GM23338 (cell line): ENCODE measurements at places on chromosomes 16 and 17. TPM values are rescaled to one million over a fixed set of nuclear protein-coding genes. Genes with fewer than 3 reads are reported as not detected.

The PARN gene
- 43.8 and 61.3 TPM in 2 replicates for total RNA-seq

- DNase-seq: no peak
Measured at GRCh38 chr16:57354311-57354710, 4.3 kb upstream of the CCL22 start.

GRCh38 chr16:1884155-1884760 lies 12.3 kb upstream of the MEIOB start:
- DNase-seq: peak; percentile 54

The ZFP3 gene
- 0.93 and 1.6 TPM in 2 replicates for total RNA-seq

DNA sequence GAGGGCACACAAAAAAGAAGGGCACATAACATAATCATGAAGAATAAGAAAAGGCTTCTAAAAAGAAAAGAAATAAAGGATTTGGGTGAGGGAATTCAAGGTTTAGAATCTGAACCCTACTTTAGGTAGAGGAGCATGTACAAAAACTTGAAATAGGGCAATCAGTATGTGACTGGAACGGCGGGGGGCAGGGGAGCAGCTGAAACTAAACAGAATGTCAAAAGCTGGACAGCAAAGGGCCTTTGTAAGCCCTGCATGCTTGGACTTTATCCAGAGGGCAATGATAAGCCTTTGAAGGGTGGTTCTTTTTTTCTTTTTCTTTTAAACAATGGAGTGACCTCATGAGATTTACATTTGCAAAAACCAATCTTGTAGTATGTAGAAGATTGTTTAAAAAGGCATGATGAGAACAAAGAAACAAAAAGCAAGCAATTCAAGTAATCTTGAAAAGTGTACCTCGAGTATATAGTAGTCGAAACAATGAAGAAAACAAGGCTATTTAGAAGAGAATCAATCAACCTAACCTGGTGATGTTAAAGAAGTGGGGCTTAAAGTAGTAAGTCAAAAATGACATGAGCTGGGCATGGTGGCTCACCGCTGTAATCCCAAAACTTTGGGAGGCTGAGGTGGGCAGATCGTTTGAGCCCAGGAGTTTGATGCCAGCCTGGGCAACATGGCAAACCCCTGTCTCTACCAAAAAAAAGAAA lies 46.7 kb upstream of the ANKFY1 start:
- DNase-seq: peak; percentile 21

DNA sequence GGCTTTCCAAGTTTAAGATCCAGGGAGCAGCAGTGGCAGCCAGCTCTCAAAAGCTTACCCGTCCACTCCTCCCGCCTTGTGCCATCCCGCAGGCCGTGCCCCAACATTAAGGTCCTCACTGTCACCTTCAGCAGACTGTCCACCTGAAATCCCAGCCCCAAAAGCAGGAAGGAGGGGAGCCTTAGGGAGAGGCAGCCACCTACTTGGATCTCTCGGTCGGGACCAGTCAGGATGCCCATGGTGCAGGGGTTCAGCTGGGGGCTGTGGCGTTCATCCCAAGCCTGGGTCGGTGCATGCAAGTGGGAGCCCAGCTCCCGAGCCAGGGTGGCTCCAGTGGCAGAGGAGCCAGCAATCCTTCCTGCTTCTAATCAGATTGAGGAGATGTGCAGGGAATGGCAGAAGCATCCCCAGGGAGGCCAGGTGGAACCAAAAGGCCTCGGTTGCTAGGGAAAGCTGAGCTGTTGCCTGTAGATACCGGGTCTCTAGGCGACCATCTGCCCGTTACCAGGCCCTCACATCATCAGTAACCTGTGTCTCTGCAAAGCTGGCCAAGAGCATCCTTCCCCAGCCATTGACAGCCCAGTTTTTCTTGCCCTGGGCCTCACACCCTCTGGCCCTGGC lies 24.6 kb downstream of the CNGB1 start:
- no peak for DNase-seq

DNA sequence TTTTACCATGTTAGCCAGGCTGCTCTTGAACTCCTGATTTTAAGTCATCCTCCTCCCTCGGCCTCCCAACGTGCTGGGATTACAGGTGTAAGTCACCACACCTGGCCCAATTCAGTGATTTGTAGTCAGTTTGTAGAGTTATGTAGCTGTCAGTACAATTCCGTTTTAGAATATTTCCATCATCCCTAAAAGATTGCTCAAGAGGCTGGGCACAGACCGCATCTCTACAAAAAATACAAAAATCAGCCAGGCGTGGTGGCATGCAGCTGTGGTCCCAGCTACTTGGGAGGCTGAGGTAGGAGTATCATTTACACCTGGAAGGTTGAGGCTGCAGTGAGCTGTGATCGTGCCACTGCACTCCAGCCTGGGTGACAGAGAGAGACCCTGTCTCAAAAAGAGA lies 20.6 kb downstream of the RGS11 start:
- DNase-seq: no peak

DNA sequence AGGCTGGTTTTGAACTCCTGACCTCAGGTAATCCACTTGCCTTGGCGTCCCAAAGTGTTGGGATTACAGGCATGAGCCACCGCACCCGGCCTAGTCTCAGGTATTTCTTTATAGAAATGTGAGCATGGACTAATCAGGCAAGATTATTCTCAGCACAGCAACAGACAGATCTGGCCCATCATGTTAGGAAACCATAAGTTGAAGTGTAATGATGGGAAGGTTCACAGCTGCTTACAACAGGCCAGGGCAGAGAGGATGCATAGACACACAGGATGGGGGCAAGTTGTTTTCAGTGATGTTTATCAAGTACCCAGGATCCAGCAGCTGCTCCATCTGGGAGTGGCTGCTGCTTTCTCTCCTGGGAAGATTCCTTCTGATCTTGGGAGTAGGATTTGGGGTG lies 16.6 kb upstream of the NOS2 start:
- no peak for DNase-seq

The CMTM2 gene
- total RNA-seq: not detected in 2 replicates

The DNAI2 gene
- not detected in 2 replicates for total RNA-seq

DNA sequence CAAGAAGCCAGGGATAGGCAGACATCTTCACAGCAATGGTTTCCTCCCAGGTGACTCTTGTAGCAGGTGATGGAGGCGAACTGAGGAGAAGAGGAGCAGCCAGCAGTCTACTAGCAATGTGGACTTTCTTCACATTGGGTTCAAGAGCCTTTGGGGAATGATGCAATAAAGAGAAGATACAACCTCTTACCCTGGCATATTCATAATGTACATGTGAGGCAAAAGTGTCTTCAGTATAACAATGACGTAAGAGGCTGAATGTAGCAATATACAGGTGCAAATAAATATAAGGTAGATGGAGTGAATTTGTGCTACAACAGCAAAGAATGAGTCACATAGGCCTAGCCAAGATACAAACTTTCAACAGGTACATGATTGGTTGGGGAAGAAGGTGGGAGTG lies 70.9 kb upstream of the SOX9 start:
- no peak for DNase-seq

The PHF23 gene
- 33.2 and 51.0 TPM in 2 replicates for total RNA-seq

The TBC1D3E gene
- total RNA-seq: not detected in 2 replicates

DNA sequence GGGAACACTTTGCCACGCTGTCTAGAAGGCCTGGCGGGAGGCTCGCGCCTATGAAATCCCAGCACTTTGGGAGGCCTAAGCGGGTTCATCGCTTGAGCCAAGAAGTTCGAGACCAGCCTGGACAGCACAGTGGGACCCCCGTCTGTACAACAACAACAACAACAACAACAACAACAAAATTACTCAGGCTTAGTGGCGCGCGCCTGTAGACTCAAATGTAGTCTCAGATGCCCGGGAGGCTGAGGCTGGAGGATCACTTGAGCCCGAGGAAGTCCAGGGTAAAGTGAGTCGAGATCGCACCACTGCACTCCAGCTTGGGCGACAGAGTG lies 297 bp upstream of the SLFN13 start:
- DNase-seq: no peak

The SLC13A2 gene
- not detected in 2 replicates for total RNA-seq

The TMEM235 gene
- not detected in 2 replicates for total RNA-seq

The SRSF2 gene
- 524 and 547 TPM in 2 replicates for total RNA-seq

The SEPTIN12 gene
- not detected in 2 replicates for total RNA-seq

DNA sequence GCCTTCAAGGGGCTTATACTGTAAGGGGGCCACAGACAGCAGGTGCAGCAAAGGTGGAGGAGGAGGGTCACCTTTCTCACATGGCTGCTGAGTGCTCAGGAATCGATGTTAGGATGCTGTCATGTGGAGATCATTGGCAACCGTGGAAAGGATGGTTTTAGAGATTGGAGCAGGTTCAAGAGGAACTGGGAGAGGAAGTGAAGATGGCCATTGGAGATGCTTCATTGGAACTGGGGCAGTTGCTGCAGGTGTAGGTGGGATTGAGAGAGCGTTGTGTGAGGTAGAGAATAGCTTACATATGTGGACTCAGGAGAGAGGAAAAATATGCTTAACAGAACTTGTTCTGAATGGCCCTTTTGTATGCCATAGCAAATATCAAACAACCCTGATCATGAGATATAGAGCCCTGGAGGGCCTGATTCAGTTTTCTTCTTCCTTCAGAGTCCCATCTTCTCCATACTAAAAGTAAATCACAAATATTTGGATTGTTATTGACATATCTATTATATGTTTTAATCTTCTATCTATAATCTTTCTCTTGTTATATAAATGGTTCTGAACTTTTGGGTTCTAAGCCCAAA lies 40.8 kb downstream of the LDHD start:
- DNase-seq: no peak
